ENCODE measurements at places on chromosomes 6 and 20.

- DNase-seq, result no peak
Measured at GRCh38 chr6:157380458-157380778, 572 bp upstream of the ZDHHC14 start.

GRCh38 chr6:78810146-78810545 is 57.2 kb upstream of the IRAK1BP1 start:
- DNase-seq, result no peak

- no peak for DNase-seq
Measured at GRCh38 chr20:34689486-34689885, 12.6 kb upstream of the PIGU start.

DNA sequence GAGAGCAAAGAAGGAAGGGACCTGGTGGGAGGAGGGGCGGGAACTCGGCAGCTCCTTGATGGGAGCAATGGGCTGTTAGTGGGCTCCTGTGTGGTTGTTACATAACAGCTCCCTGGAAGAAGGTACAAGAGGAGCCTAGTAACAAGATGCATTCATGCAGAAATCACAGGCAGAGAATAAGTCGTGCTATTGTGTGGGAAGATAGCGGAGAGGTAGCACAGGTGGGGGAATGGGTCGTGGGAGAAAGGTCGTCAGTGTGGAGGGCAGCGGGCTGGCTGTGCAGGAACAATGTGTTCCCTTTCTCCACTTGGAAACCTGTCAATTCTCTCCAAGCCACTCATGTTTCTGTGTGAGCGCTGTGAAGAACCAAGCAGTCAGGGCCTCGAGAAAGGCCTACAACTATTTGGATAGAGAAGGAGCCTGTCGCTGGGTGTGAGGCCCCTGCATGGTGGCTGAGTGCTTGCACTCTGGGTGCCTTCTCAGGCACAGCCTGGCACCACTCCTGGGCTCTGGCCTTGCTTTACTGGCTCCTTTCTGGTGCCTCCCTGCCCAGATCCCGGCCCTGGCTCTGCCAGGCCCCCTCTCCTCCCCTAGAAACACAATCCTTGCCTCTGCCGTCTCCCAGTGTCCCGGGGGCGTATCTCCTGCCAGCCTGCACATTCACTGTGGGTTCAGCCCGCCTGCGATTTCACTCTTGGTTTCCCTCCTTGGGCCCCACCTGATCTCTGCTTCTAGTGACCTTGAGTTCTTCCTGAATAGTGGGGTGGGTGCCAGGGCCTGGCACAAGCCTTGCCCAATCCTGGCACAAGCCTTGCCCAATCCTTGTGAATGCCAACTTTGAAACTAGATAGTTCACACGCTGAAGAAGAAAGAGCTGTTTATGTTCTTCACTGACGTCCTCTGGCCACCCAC is 7.4 kb upstream of the FGD2 start:
- DNase-seq, result peak; percentile 90

- DNase-seq, result no peak
Measured at GRCh38 chr6:169048185-169048864, 205.3 kb downstream of the THBS2 start.

DNA sequence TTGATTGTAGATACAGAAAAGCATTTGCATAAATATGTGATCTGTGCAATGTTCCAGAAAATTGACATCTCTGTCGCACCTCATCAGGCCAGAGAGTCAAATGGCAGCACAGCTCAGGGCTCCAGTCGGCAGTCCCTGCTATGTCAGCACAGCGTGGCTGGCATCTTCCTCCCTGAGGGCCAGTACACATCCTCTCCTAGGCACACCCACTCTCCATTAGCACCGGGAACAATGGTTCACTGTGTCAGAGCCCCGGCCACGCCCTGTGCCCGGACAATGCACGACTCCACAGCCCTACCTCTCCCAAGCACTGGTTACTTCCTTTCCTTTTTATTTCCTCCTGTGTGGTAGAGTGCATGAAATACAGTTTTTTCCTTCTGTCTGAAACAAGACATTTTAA is 114.9 kb downstream of the FOXC1 start:
- DNase-seq, result no peak

GRCh38 chr20:19813846-19814640 is 56.0 kb downstream of the RIN2 start:
- no peak for DNase-seq

GRCh38 chr20:17171746-17172280 is 55.0 kb upstream of the PCSK2 start:
- DNase-seq, result no peak

DNA sequence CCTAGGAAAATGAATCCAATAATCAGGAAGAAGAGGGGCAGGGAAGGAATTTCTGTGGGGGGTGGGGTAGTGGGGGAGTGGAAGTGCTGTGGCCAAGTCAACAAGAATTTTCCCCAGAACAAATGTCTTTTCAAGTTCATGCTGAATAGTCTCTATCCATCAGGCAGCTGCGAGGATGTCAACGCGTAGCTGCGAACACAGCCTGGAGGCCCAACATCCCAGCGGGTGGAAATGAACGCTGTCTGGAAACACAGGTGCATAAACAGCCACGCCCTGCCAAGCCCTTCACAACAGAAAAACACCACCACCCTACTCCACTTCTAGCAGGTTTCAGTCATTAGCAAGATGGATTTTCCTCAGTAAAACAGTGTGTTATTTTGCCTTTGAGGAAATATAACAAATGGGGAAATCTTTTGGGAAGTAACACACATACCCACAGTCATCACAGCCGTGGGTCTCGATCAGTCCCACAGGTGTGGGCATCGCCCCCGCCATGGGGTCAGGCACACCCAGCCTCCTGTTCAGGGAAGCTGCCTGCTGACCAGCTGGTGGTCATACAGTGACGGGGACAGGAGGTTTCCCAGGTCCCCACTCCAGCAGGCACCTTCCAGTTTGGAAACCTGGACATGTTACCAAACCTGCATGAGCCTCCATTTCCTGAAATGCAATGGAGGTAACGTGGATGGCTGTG is 112.1 kb upstream of the THBS2 start:
- DNase-seq, result no peak

DNA sequence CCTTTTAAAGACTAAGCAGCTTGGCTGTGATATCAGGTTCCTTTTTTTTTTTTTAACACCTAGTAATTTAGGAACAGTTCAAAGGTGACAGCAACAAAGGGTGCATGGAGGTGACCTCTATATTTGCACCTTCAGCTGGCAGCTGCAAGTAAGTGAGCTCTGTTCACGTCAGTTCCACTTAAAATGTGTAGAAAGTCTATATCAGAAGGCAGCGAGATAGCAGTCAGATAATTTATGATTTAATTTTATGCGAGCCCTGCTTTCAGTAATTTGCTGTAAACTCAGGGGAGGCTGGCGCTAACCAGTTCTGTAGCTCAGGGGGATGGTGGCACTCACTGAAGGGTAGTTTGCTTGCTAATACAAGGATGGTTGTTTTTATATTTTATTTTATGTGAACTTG is 602.8 kb upstream of the MMS22L start:
- no peak for DNase-seq

GRCh38 chr6:45421709-45422502 is 44.2 kb upstream of the SUPT3H start:
- DNase-seq, result peak; percentile 19

GRCh38 chr6:22848121-22848520 is 278.8 kb downstream of the HDGFL1 start:
- no peak for DNase-seq

DNA sequence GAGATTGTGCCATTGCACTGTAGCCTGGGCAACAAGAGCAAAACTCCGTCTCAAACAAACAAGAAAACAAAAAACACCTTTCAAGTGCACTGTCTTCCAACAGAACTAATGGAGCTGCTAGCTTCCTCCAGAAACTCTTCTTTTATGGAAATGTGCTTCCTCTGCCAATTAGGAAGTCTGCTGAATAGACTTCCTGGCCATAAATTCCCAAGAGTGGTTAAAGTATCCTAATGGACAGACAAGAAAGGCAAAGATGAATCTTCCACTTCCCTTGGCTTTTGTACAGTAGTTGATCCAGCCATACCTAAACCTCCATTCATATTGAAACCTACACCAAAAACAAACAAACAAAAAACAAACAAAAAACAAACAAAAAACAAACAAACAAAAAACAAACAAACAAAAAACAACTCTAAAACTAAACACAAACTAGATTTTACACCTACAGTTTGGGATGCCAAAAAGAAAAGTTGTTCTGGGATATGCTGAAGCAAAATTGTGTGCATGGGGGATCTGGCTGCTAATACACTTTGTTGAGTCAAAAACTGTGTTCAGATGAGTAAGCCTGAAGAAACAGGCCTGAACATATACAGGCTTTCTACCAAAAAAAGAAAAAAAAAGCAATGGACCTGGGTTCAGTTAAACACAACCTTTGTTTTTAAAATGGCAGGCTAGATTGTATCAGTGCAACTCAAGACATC is 59.8 kb upstream of the CARMIL1 start:
- DNase-seq, result no peak

DNA sequence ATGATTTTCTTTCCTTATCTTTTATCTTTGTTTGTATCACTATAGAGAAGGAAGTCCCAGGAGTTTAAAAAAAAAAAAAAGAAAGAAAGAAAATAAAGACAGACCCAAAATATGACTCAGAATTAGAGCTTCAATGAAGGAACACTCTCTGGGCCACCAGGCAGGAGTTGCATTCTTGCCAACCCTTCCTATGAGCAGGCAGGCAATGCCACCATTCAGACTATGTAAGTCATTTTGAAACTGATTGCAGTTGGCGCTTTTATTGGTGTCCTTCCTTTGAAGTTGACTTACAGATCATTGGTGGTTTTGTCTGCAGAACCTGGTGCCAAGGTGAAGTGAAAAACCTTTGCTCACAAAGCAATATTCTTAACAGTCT is 50.3 kb downstream of the MYB start:
- no peak for DNase-seq

GRCh38 chr6:1181939-1182605 is 129.8 kb upstream of the FOXQ1 start:
- no peak for DNase-seq

GRCh38 chr6:4004249-4004648 is 74.7 kb downstream of the FAM217A start:
- DNase-seq, result no peak

DNA sequence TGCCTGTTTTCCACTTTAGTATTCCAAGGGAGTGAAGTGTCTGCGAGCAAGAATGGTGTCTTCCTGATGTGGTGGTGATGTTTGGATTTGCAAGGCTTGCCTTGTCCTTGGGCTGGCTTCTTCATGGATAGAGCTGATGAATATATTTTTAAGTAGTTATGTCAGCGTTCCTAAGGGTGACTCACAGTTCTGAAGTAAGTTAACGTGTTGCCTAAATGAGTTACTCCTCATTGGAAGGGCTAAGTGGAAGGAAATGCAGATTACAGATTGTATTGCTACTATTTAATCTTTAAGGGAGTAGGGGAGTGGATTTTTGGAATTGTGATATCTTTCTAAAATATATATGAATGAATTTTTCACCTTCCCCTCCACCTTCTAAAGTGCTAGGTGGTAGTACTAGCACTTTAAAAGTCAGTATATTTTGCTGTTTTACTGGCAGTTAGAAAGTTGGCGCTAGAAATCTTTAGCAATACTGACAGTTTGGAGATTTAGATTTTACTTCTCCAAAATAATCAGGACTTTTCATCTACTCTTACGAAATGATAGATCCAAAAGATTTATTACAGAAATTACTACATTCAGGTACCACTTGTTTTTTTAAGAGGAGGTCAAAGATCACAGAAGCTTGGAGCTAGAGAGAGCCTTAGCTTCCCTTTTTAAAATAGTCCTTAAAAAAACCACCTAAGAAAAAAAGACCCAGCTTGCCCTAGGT is 197.4 kb downstream of the JARID2 start:
- no peak for DNase-seq

DNA sequence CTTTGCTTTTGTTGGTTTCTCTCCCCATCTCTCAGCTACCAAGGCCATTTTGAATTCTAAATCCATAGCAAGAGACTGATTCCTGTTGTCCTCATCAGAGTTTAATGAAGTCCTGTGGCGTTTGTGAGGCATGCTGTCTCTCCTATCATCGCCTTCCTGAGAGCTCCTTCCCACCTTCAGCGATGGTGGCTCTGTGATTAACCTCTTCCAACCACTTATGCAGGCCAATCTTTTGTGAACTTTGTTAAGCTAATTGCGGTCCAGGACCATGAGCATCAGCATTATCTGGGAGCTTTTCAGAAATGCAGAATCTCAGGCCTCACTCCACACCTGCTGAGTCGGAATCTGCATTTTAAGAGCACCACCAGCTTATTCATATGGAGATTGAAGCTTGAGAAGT is 272.5 kb upstream of the CDYL start:
- DNase-seq, result no peak

- DNase-seq, result no peak
Measured at GRCh38 chr20:61608275-61609085, 356.4 kb downstream of the CDH4 start.

GRCh38 chr6:141946502-141946901 is 186.2 kb upstream of the GJE1 start:
- DNase-seq, result no peak

DNA sequence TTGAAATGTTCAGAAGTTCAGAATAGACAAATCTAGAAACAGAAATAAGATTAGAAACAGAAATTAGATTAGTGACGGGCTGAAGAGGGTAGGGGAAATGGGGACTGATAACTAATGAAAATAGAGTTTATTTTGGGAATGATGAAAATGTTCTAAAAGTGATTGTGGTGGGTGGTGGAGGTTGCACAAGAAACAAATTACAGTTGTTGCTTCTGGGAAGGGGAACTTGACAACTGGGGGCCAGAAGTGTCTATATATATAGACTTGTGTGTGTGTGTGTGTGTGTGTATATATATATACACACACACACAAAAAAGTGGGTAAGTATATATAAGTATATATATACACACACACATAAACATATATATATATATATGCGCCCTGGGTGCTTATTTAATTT is 86.5 kb upstream of the RREB1 start:
- DNase-seq, result no peak

- DNase-seq, result no peak
Measured at GRCh38 chr20:25325073-25325472, 65.6 kb downstream of the ABHD12 start.

GRCh38 chr20:3282271-3283221 is 43.6 kb upstream of the SLC4A11 start:
- no peak for DNase-seq

DNA sequence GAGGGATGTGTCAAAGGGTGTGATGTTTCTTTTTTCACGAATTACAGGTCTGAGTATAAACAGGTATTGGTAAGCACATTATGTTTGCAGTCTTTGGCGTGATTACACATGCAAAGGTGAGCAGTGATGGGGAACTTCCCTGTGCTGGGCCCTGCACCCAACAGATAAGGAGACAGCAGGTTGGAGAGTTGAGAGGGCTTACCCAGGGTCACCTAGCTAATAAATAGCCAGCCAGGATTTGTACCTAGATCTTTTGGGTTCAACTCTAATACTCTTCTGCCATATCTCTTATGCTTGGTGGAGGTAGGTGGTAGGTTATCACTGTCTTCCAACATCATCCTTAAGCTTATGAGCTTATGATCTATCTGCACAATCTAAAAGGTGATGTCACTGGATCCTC is 46.5 kb downstream of the AFG1L start:
- DNase-seq, result no peak

GRCh38 chr6:81252231-81252630 is 500.2 kb downstream of the TENT5A start:
- no peak for DNase-seq

DNA sequence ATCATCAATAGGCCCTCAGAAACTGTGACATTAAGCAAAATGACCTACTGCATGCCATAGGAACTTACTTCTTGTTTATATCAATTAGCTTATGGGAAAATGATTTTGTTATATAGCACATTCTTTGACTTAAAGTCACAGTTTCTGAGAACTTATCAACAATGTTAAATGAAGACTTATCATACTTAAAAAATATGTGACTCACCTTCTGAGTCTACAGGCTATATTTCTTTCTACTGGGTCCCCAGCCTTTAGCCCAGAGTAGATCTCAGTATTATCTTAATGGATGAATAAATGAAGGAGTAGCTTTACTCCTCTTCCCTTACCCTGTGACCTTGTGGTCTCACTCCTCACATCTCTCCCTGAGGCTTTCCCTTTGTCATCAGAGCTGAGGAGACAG is 180.2 kb downstream of the MAFB start:
- no peak for DNase-seq

All from gastrocnemius medialis (tissue), 4 donors.